ENCODE measurements at places on chromosomes 13 and 19.

GRCh38 chr19:17020823-17021222 is 5.8 kb downstream of the CPAMD8 start:
- DNase-seq, result no peak

DNA sequence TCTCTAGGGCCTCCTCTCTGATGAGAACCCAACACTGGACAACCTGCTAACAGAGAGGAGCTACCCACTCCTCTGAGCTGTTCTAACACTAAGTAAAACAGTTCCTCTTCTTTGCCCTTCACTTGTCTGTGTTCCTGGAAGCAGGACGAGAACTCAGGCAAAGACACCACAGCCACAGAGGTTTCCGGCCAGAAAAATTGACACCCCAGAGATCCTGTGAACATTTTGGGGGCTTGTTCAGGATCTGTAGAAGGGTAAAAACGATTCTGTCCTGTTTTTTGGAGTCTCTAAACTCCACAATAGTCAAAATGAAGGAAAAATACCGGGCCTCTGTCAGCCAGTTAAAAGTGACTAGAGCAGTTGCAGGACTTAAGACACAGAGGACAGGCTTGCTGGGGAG is 165.9 kb downstream of the B3GLCT start:
- DNase-seq, result no peak

- DNase-seq, result no peak
These were observed 72.4 kb downstream of the STK24 start for GRCh38 chr13:98504371-98504963.

GRCh38 chr19:51807111-51807701 is 12.2 kb downstream of the FPR3 start:
- peak; percentile 16 for DNase-seq

DNA sequence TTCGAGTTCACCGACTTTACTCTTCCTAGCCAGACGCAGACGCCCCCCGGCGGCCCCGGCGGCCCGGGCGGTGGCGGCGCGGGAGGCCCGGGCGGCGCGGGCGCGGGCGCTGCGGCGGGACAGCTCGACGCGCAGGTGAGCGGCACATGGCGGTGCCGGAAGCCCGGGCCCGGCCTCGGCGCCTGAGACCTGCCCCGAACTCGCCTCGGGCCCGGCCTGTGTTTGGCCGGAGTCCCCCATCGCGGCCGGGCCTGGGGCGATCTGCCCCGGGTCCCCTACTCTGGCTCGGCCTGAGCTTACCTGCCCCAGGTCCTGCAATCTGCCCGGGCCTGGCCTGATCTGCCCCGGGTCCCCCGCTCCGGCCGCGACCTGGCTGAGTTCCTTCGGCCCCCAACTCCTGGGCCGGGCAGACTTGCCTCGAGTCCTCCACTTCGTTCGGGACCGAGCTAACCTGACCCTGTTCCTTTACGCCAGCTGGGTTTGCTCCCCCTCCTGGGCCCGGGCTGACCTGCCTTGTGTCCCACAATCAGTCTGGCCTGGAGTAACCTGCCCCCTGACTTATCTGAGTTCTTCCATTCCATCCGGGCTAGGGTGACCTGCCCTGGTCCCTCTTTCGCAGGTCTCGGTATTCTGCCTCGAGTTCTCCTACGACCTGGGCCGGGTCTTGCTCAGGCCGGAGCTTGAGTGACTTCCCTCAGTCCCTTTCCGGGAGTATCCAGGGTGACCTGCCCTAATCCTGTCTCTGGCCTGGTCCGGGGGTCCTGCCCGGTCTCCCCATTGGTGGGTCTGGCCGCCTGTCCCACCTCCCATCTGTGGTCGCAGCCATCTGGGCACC is 764 bp downstream of the UPF1 start:
- no peak for DNase-seq

- DNase-seq, result no peak
These were observed 3.6 kb downstream of the PLEKHJ1 start for GRCh38 chr19:2232286-2233151.

DNA sequence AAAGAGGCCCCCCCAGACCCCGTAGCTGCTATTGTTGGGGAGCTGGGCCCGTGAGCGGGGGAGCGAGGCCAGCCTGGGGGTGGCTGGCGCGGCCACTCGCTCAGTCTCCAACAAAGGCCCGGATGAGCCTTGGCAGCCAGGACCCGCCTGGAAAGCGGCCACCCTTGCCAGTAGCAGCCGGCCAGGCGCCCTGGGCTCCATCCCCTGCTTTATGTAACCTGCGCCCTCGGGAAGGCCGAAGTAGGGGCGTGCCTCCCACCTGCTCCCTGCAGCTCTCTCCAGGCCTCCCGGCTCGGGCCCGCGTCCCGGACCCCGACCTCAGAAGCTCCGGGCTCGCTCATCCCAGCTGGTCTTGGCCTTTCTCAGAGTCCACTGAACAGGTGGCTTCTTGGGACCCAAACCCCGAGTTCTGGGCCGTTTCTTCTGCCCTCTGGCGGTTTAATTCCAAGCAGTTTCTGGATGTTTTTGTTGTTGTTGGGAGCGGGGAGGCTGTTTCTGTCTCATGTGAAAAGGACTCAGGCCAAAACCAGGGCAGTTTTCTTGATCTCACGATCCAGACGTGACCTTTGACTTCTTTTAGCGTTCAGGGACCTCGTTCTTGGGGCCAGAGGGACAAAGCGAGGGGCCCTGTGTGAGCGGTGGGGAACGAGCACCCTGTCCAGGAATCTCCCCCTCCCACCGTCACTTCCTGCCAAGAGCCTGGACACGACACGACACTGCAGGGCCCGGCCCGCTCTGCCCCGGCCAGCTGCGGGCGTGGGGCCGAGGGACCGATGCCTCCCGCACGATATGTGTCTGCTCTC is 1.2 kb downstream of the CDC34 start:
- DNase-seq, result peak; percentile 59

DNA sequence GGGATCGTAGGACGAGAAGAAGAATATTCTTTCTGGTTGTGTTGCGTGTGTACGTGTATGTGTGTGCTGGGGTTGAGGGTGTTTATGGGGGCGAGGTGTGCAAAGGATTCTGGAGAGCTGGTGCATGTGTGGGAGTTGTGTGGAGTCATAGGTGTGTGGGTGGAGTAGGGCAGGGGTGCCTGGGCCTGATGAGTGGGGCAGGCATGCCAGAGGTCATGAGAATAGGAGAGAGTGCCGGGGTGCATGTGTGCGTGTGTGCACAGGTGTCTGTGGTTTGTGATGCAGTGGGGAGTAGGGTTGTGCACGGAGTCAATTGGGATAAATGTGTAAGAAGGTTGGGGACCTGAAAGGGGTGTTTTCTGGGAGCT is 649 bp downstream of the TMEM91 start:
- no peak for DNase-seq

DNA sequence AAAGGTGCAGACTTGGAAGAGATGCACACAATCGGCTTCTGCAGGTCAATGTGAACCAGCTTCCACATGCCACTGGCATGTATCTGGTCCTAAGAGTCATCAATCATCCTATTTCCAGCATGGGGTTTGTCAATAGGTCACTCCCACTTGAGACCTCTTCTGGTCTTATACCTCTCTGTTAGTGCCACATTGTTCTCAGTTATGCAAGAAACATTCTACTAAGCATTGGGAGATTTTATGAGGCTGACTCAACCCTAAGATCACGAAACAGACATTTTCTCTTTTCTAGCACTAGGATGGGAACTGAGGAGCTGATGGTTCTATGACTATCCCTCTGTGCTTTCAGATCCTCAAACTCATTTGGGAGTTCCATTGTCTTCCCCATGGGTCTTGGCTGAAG is 581.5 kb upstream of the KLF12 start:
- no peak for DNase-seq

DNA sequence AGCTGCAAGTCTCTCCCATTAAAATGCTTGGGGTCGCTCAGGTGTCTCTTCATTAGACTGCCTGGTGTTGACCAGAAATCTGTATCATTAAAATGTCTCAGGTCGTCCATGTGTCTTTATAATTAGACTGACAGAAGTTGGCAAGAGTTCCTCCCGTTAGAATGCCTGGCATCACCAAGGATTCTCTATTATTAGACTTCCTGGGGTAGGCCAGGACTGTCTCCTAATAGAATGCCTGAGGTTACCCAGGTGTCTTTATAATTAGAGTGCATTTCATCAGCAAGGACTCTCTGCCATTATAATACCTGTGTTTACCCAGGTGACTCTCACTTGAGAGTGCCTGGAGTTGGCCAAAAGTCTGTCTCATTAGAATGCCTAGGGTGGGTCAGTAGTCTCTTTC is 1537.2 kb downstream of the UQCRFS1 start:
- no peak for DNase-seq

DNA sequence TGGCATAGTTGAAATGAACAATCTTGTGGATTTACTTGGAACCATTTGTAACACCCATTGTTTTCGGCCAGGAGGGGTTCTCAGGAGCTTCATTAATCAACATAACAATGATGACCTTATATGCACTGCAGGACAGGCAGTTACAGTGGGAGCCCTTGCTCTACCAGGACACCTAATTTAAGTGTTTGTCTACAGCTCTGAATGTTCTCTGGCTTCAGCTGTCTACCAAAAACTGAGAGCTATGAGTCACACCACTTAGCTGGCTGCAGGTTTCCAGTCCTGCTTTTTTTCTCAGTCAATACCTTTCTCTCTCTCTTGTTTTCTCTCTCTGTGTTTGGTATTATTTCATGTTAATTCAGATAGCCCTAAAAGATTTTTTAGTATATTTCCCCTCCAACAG is 105.4 kb upstream of the MBNL2 start:
- DNase-seq, result peak; percentile 70

DNA sequence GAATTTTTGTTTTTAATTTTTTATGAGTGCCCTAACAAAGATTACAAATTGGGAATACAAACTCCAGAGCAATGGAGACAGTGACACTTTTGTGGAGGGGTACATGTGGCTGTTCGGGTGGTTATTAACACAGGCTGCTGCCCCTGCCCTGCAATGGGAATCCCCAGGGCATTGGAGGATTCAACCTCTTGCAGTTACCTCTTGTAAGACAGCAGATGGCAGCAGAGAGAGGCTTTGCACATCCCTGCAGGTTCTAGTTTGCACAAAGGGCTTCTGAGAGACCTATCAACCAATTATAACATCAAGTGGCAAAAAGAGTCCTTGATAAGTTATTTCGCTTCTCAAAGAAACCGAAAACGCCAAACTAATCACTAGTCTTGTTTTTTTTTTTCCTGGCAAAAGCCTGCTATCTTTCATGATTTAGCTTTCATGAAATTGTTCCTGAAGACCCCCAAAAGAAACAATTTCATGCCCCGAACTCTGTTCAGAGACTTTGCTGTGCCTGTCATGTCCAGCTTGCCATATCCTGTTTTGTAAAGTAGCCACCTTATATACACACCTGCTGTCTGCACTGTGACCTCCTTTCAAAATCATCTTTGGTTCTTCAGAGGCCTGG is 10.4 kb downstream of the GJB2 start:
- DNase-seq, result peak; percentile 72

DNA sequence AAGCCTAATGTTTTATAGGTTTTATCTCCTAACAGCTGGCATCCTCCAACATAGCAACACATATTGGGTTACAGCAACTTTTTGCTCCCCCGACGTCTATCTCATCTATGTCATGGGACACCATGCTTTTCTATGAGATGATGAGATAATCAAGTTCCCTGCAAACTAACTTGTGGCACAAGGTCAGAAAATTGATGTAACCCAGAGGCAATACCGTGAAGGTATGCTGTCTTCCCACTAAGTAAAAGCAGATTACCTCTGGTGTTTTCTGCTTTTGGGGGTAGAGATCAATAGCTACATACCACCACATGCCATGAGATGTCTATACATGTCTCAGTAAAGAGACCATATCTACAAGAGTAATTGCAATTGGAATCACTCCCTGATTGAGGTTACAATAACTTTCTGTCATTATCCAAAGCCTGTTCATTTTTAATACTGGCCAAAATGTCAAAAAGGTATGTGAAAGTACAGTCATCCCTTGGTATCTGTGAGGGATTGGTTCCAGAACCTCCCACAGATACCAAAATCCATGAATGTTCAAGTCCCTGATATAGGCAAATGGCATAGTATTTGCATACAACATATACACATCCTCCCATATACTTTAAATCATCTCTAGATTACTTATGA is 131.3 kb downstream of the CYSLTR2 start:
- DNase-seq, result no peak

- DNase-seq, result no peak
These were observed 250.8 kb downstream of the OXGR1 start for GRCh38 chr13:96743296-96744089.

- DNase-seq, result no peak
These were observed 142.3 kb upstream of the EDNRB start for GRCh38 chr13:78060966-78061365.

DNA sequence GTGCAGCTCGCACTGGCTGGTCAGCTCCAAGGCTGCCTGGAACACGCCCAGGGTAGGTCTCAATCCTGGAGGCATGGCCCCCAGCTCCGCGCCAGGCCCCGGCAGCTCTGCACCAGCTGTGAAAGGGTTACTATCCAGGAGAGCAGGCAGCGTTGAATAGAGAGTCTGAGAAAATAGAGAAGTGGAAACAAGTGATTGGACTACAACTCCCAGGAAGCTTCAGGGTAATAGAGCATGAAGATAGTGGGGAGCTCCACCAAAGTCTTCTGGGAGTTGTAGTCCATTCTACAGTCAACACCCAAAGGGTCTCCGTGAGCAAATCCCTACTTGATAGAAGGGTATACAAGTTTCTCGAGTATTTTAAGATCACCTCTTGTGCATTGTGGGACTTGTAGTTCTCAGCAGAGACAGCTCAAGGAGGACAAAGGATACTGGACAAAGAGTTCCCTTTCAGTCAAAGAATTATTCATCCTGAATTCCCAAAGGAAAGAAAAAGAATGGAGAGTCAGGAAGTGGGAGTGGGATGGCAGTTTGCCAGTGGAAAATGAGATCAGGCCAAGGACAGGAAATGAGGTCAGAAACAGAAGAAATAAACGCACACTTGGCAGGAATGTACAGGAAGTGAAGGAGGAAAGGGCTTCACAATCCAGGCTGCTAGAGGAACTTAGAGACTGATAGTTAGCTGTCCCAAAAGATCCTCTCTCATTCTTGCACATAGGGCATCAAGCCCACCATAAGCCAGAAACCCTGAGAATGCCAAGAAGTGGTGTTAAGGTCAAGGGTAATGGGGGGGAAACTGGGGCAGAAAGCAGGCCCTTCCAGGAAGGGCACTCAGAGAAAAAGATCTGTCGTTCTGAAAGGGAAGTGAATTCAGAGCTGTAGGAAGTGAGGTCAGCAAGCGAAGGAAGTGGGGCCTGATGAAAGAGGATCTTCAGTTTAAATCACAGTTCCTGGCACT is 5.5 kb upstream of the MAMSTR start:
- peak; percentile 90 for DNase-seq
